GM20000 (cell line): ENCODE measurements at places on chromosomes 12 and 14.
A peak's percentile ranks its signal among the peaks of the same experiment; 100 is the strongest.

- DNase-seq = peak; percentile 39
These were observed 127.7 kb upstream of the MAX start for GRCh38 chr14:65229748-65230728.

DNA sequence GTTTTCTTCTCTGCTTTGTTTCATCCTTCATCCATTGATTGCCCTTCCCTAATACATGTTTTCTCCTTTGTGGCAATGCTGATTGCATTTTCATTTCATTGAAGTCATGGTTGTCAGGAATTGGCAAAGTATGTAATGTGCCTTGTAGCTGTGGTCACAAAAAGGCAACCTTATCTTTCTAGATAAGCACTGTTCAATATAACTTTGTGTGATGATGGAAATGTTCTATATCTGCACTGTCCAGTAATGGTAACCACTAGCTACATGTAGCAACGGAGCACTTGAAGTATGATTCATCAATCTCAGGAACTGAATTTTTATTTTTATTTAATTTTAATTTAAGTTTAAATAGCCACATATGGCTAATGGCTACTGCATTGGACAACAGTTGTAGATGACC, 79.8 kb downstream of the PCNX1 start:
- DNase-seq = no peak

DNA sequence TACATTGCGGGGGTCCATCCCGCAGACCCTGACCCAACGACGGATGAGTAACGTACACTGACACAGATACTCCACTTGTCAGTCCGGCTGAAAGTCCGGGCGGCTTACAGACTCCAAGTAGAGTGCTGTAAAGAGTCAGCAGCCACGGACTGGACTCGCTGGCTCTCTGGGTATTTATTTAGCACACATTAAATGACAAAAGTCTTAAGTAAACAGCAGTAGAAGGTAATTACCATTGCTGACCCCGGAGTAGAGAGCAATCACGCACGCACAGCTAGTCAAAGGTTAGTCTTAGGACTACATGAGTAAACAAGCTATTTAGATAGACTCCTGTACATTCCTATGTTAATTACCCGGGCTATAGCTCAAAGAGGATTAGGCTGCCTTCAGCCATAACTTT, 780.9 kb downstream of the RPS29 start:
- DNase-seq = no peak

DNA sequence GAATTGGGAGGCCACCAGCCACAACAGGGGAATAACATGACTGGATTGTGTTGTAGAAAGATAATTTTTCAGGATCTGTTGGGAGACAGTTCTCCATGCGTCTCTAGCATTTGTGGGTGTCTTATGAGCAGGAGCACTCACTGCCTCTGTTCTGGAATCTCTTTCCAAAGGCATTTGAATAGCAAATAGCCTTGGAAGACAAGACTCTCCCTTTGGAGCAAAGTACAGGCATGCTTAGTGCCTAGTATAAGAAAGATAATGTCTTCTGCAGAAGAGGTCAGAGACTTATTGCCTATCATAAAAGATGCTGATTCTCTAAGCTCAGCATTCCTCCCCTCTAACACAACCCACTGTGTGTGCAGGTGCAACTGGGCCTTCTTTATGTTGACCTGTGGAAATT, 58.3 kb downstream of the VCPKMT start:
- no peak for DNase-seq

GRCh38 chr12:31471823-31472222, 119.1 kb downstream of the DENND5B start:
- DNase-seq = no peak

- no peak for DNase-seq
These were observed 77.5 kb downstream of the FOXN3 start for GRCh38 chr14:89339579-89339978.

DNA sequence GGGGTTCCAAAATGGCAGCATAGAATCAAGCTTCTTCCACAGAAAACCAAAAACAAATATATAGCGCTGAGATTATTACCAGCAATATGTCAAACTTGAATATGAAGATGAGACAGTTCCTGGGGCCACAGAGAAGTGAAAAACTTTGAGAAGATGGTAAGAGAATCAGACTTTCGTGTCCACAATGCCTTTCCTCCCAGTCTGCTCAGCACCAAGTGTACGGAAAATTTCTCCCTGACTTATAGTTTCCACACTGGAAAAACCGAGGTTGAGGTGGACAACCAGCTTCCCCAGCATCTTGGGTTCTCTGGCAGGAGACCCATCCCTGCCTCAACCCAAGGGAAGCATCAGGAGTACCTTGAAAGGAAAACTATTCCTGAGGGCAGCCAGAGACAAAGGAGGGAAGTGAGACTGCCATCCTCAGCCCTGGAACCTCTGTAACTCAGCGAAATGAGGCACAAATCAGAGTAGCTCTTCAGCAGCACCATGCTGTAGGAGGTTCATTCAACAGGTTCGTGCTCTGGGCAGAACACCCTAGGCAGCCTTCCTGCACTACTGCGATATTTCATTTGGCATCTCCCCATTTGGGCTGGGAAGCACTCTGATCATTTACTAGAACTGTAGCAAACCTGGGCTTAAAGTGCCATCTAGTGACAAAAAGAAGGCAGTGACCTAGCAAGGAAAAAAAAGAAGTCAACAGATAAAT, 52.4 kb upstream of the CAPRIN2 start:
- DNase-seq = peak; percentile 53

DNA sequence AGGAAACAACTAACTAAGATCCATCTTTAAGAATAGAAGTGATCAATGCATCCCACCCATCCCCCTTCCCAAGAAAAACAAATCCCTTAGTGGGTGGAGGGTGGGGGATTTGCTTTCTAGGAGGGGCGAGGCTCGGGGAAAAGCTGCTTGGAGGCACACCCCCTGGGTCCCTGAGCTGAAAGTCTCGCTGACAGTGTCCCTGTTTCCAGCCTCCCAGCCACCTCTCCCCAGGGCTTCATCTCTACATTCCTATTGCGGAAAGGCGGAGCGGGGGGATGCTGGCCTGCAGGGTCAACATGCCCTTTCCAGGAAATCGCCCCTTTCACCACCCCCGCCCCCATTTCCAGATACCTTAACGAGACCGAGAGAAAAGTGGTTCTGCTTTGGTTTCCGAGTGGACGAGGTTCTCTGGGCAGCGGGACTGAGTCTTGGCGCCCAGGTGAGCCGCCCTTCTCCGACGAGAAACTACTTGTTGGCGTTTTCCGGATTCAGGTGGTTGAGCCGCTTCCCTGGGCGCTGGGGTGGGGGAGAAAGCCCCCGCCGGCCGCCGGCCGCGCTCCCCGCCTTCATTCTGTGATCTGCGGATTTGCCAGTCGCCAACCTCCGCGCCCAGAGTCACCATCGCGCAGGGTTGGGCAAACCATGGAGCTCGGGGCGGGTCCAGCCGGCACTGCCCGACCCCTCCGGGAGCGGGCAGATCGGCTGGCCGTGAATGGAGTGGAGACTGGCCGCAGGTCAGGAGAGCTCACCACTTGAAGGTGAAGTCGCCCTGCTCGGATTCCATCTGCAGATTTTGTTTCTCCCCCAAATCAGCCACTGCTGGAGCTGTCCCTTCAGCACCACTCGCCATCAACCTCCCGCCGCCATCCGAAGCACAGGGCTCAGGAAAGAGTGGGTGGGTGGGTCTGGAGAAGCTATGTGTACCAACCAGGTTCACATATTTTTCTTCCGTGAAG, 505 bp downstream of the KCNC2 start:
- DNase-seq = peak; percentile 41
